ENCODE measurements at places on chromosomes 12 and 14. TPM values are rescaled to one million over a fixed set of nuclear protein-coding genes. Genes with fewer than 3 reads are reported as not detected.

DNA sequence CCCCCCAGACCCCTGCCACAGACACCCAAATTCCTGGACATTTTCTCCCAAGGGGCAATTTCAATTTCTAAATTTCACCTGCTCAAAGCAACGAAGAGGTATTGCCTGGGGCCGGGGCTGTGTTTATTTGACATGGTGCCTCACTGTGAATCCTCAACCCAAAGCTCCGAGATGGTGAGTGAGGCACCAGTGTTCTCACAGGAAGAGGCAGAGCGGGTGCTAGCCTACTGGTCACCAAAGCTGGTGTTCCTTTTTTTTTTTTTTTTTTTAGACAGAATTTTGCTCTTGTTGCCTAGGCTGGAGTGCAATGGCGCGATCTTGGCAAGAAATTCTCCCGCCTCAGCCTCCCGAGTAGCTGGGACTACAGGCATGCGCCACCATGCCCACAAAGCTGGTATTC, 14.8 kb upstream of the SH2B3 start:
- no peak for DNase-seq

DNA sequence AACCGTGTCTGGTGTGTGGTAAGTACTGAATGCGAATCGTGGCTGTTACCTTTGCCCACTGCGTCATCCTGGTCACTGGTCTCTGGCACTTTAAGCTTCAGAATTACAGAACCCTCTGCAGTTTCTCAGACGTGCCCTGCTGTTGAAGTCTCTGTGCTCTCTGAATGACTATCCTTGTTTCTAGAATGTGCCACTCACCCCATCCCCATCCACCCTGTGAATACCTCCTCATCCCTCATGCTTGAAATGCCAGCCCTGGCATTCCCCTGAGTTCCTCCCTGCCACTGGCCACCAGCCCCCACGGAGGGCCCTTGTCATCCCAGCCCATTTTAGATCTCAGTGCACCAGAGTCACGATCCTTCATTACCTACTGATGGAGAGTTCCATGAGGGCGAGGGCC, 21.3 kb downstream of the TPCN1 start:
- no peak for DNase-seq

- no peak for DNase-seq
Measured at GRCh38 chr14:100547633-100548294, 39.5 kb downstream of the BEGAIN start.

DNA sequence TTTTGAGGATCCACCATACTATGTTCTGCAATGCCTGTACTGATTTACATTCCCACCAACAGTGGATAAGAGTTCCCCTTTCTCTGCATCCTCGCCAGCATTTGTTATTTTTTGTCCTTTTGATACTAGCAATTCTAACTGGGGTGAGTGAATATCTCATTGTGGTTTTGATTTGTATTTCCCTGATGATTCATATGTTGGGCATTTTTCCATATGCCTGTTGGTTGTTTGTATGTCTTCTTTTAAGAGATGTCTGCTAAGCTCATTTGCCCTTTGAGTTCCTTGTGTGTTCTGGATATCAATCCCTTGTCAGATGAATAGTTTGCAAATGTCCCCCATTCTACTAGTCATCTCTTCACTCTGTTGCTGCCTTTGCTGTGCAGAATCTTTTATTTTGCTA, 49.0 kb upstream of the MSRB3 start:
- DNase-seq: no peak

- no peak for DNase-seq
Measured at GRCh38 chr14:20333494-20333841, 389 bp upstream of the CCNB1IP1 start.

DNA sequence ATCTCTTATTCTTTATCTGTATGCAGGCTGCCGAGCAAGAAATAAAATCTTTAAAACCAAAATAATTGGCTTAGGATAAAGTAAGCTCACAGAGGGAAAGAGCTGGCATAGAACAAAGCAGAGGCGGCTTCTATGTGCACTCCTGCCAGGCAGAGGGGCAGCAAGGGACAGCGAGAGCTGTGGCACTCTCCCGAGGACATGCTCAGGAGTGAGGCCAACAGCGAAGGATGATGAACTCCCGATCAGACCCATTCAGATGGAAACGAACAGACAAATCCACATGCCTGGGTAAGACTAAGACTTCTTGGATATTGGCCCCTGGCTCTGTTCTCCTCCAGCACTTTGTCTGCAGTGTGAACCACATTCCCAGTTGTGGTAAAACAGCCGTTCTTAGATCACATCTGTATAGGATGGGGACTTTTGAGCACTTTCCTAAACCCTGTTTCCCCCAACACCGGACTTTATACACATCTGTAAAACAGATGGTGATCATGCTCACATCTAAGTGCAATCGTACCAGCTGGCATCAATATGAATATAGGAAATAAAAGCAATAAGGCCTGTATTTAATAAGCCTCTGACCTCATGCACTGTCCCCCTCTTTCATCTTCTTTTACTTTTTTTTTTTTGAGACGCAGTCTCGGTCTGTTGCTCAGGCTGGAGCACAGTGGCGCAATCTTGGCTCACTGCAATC, 134.1 kb downstream of the PPM1H start:
- no peak for DNase-seq

Gene PTPRR
- total RNA-seq: 2.3 TPM

Gene ADAM20
- 0.14 TPM for total RNA-seq

Measured in kidney epithelial cell (primary cell).